RWPE2 (cell line): ENCODE measurements at places on chromosomes 5 and 9.
A peak's percentile ranks its signal among the peaks of the same experiment; 100 is the strongest.

- DNase-seq = no peak
Observed at GRCh38 chr5:131966551-131966950, 21.1 kb upstream of the MEIKIN start.

GRCh38 chr5:180909782-180910181, 10.8 kb downstream of the BTNL8 start:
- no peak for DNase-seq

DNA sequence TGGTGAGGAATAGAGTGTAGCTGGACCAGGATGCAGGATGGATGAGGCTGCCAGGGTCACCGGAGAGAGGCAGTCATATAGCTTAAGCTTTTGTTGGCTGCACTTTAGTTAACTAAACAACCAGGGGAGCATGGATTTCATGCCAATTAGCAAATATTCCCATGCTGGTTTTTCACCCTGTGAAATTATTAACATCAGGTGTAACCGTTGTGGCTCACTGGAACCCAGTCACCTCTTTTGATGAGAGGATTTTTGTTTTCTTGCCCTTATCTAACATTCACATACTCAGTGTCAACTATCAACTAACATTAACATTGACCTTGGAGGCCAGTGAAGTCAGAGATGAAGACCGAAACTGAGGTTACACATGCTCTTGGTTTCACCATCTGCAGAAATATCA, 97.2 kb upstream of the BASP1 start:
- DNase-seq = no peak

DNA sequence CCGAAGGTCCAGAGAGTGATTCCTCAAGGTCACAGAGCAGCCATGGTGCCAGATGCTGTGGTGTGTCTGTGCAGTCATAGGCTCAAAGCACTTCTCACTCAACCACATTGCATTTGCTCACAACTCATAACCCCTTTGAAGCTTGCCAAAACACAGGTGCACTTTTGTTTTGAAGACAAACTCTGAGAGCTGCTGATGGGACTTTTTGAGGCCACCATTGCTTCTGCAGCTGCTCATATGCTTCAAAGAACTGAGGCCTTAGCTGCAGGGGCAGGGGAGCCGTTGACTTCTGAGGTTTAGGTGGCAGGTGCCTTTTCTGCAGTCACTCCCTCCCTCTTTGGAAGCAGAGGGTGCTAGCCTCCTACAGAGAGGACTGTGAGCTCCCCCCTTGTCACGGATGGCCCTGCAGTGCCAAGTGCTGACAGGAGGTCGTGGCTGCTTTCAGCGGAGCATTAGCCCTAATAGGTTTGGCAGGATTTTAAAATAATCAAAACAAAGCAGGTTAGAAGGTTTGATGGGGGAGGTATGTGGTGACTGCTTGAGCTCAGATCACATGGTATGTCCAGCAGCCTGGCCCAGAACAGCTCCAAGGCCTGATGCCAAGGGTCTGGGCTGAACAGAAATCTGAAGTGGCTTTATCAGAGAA, 232.1 kb downstream of the MAN2A1 start:
- no peak for DNase-seq

DNA sequence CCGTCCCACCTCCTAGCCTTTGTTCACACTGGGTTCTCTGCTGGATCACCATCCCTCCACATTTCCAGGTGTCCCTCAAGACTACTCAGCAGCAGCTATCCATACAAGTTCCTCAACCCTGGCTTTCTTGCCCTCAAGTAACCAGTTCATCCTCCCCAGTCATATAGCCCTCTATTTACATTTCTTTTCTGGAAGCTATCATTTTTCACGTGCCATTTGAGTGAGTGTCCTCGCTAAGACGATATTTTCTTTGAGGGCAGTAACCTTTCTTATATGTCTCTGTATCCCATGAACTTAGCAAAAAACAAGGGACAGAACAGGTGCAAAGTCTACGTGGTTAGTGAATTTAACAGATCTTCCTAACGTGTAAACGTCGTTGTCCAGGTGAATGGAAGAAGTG, 29.6 kb upstream of the KCNMB1 start:
- no peak for DNase-seq

GRCh38 chr5:66551338-66551737, 44.9 kb upstream of the MAST4 start:
- no peak for DNase-seq

- DNase-seq = no peak
Observed at GRCh38 chr9:35350212-35350611, 139.7 kb upstream of the RUSC2 start.

DNA sequence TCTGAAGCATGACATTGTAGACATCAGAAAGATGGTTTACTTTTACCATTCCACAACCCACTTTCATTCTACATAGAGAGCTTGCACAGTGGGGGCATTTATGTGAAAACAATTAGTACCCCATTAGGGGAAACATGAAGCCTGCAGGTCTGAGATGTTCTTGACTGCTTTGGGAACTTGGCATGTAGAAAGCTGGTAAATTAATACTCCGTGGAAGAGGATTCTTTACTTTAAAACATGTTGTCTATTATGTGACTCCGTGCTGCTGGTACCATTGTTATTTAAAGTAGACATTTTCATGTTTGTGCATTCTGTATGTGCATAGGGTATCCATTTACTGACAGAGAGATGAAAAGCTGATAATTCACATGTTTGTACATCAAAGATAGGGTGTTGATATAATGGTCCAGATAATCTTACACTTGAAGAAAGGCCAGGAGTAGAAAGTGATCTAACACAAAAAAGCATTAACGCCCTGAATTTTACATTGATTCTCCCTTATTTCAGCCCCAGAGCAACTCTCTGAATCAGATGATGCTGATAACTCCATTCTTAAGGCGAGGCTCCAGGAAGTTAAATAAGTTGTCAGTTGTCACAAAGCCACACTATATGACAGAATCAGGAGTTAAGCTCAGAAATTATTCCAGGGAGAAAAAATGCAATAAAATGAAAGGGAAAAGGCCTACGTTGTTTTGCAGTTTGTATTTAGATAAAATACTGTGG, 50.1 kb upstream of the CD180 start:
- DNase-seq = no peak

- peak; percentile 31 for DNase-seq
Observed at GRCh38 chr9:17480966-17481365, 97.9 kb upstream of the SH3GL2 start.

GRCh38 chr5:134328619-134329018, 38.4 kb downstream of the CDKL3 start:
- no peak for DNase-seq

- no peak for DNase-seq
Observed at GRCh38 chr9:103837940-103838339, 256.2 kb upstream of the SMC2 start.

DNA sequence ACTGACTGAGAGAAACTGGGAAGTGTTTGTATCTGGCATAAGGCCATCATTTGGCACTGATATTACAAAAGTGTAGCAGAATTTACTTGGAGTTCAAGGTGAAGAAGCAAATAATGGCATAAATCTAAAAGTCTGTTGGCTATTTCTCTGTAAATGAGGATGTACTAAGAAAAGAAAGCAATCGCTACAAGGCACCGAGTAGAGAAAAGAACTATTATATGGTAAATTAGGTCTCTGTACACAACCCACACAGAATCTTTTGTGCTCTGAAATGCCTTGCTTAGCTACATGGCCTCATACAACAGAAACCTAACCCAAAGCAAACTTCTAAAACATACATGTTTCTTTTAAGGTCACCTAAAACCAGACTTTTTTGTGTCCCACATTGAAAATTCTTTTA, 290.1 kb upstream of the WWC1 start:
- no peak for DNase-seq

- peak; percentile 93 for DNase-seq
Observed at GRCh38 chr5:61809651-61810050, 477.6 kb downstream of the ZSWIM6 start.

- peak; percentile 62 for DNase-seq
Observed at GRCh38 chr9:134056483-134057306, 11.1 kb downstream of the BRD3 start.

DNA sequence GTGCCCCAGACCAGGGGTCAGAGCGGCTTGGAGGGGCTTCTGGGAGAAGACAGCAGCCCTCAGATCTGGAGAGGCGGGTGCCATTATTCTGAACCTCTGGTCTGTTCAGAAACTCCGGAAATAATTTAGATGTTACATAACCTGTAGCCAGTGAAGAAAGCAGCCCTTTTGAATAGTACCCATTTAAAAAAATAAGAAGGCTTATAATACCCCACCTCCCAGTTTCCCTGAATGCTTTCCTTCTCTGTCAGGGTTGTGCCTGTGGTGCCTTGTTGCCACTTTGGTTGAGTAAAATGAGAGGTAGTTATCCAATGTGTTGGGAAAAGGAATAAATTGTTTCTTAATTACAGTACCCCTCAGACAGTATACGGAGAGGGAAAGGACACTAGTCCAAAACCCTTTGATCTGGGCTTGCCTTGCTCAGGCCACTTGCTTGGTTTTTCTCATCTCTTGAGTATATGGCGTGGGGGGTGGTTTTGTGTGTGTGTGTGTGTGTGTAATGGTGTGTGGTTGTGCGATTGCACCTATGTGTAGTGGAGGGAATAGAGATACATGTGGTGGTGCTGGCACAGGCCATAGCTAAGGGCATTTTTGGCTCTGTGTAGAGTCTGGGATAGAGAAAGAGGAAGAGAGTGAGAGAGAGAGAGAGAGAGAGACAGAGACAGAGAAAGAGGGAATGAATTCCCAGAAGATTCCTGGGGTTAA, 59.1 kb upstream of the TLR4 start:
- DNase-seq = no peak

DNA sequence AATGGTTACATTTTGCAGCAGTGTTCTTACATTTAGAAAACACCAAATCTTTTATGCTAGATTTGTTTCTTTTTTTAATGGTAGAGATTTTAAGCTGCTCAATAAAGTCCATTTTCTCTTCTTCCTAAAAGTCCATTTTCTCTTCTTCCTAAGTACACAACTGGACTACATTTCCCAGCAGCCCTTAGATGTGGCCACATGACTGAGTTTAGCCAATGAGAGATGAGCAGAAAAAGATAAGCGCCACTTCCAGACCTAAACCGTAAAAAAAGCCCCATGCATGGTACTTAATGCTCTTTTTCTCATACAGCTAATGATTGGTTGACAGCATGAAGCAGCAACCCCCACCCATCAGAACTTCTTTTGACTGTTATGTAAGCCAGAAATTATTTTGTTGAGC, 206.7 kb downstream of the FAM114A2 start:
- DNase-seq = no peak

GRCh38 chr5:133861161-133861737, 107.2 kb downstream of the C5orf15 start:
- DNase-seq = no peak

DNA sequence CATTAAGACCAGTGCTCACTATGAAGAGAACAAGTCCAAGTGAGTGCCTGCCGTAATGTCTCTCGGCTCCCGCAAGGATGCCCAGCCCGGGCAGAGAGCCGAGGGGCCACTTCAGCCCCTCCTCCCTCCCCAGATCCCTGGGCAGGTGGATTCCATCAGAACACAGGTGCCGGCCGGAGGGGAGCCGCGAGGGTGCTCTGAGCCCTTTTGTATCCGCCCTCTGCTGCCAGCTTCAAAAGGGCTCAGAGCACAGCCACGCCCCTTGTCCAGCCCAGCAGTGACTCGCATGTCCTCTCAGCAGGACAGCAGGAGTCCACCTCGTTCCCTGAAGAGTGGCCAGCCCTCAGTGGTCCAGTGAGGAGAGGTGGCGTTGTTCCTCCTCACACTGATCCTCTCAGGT, 43.9 kb downstream of the CYFIP2 start:
- DNase-seq = no peak

DNA sequence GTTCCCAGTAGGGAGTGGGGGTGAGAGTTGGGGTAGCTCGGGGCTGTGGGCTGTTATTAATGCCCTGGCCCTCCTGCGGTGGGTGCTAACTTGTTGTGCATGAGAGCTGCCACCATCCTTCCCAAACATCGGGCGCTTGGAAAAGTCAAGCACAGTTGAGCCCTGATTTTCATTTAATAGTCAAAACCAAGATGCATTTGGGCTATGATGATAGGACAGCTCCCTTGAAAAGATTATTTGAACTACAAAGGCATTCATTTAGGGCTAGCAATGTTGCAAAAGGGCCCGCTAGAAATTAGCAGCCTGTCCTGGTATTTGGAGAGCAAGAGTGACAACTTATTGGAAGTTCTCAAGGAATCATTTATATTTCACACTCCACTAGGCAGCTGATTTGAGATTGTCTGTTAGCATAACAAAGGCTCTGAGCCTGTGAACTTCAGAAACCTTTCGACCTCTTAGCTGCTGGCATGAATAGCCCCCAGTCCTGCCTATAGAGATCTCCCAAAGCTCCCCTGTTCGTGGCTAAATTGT, 128.2 kb upstream of the TMEM161B start:
- DNase-seq = no peak

GRCh38 chr5:119537704-119538103, 85.4 kb downstream of the HSD17B4 start:
- no peak for DNase-seq

GRCh38 chr5:41795125-41795524, 75.1 kb downstream of the OXCT1 start:
- DNase-seq = no peak

DNA sequence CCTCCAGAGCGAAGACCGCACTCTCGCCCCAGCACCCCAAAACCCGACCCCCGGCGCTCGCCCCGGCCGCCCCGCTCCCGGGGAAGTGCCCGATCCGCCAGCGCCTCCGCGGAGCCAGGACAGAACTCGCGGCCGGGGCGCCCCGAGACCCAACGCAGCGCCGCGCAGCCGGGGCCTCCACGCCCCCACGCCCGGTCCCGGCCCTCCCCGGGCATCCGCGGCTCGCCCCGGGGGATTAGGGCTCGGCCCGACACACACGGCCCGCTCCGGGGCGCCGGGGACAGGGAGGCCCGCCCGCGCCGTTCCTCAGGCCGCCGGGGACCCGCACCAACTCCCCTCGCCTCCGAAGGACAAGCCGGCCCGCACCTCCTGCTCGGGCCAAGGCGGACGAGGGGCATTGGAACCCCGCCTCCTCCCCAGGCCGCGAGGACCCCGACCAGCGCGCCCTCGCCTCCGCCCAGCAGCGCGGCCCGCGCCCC, 544 bp downstream of the FNBP1 start:
- no peak for DNase-seq

GRCh38 chr5:65749956-65750355, 28.0 kb downstream of the NLN start:
- DNase-seq = no peak

- DNase-seq = no peak
Observed at GRCh38 chr9:89277454-89277853, 33.5 kb upstream of the CKS2 start.

DNA sequence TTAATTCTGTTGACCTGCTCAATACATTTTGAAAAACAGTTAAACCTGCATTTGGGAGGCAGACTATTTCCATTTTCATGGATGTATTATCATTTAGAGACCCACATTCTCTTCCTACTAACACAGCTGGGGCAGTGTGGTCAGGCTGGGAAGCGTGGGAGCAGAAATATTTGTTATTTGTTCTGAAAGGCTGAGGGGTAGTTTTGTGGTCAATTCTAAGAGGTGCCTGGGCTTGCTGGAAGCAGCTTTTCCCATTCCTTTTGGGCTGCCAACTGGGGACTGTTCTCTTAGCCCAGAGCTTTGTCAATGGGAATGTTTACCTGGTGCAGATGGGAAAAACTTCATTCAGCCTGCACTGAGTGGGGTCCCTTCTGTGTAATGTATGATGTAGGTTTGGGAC, 171.4 kb upstream of the DAP start:
- no peak for DNase-seq

GRCh38 chr5:157541447-157542118, 34.0 kb downstream of the ADAM19 start:
- no peak for DNase-seq
